Umbilical cord (tissue), 2 donors: ENCODE measurements at places on chromosomes 7 and 10. TPM values are rescaled to one million over a fixed set of nuclear protein-coding genes. Genes with fewer than 3 reads are reported as not detected.

The CYP26A1 gene
- 0.72 TPM for total RNA-seq

The AFAP1L2 gene
- total RNA-seq: 23.1 TPM

The DDC gene
- 8.9 TPM for total RNA-seq

The SMO gene
- 21.9 TPM for total RNA-seq

The OR6B1 gene
- total RNA-seq: 4.3 TPM

The LRMDA gene
- 1.7 TPM for total RNA-seq

The GSDME gene
- 31.8 TPM for total RNA-seq

The LAMB1 gene
- 491 TPM for total RNA-seq

The IQUB gene
- 2.6 TPM for total RNA-seq

The LRRC18 gene
- 0.48 TPM for total RNA-seq

The OR9A2 gene
- total RNA-seq: not detected

The GBX1 gene
- total RNA-seq: not detected

The ASAH2 gene
- 1.9 TPM for total RNA-seq

The CCL24 gene
- not detected for total RNA-seq

The TMEM26 gene
- 1.9 TPM for total RNA-seq

The FAM25A gene
- total RNA-seq: not detected

The CALCR gene
- 0.48 TPM for total RNA-seq

The PLEKHS1 gene
- total RNA-seq: 2.2 TPM

The ASB15 gene
- 0.96 TPM for total RNA-seq

The ZNF853 gene
- 21.9 TPM for total RNA-seq

The NKX1-2 gene
- total RNA-seq: not detected

The PRPS1L1 gene
- total RNA-seq: 3.9 TPM

The CLRN3 gene
- total RNA-seq: not detected

The WDR91 gene
- total RNA-seq: 50.1 TPM

The IFIT3 gene
- total RNA-seq: 16.1 TPM

The TET1 gene
- total RNA-seq: 19.3 TPM

The AGAP6 gene
- total RNA-seq: 2.2 TPM

The ACSM6 gene
- total RNA-seq: 0.96 TPM

The GRM3 gene
- 1.7 TPM for total RNA-seq

The VSTM4 gene
- 8.4 TPM for total RNA-seq

The NRF1 gene
- total RNA-seq: 19.0 TPM

The AGR3 gene
- not detected for total RNA-seq

The IKZF5 gene
- total RNA-seq: 5.3 TPM

The PDZD7 gene
- total RNA-seq: 0.48 TPM

The PRKAG2 gene
- 71.7 TPM for total RNA-seq

The HKDC1 gene
- not detected for total RNA-seq

The TACC2 gene
- total RNA-seq: 10.6 TPM

The HOXA4 gene
- total RNA-seq: 4.1 TPM

The TAS2R5 gene
- total RNA-seq: 0.72 TPM

The CPXM2 gene
- total RNA-seq: 122 TPM

The FZD8 gene
- 22.9 TPM for total RNA-seq

The MBL2 gene
- 1.2 TPM for total RNA-seq

The CCDC146 gene
- total RNA-seq: 16.6 TPM

The DGKI gene
- 76.1 TPM for total RNA-seq

The CYP2C8 gene
- total RNA-seq: 5.1 TPM

The ZP3 gene
- total RNA-seq: not detected

The STEAP2 gene
- 22.4 TPM for total RNA-seq

The TSPAN13 gene
- total RNA-seq: 10.6 TPM

The PSTK gene
- total RNA-seq: 2.9 TPM

The CFAP58 gene
- 0.48 TPM for total RNA-seq

The GNG11 gene
- total RNA-seq: 35.6 TPM
